GM10248 (cell line): ENCODE measurements at places on chromosomes 12 and 14.

DNA sequence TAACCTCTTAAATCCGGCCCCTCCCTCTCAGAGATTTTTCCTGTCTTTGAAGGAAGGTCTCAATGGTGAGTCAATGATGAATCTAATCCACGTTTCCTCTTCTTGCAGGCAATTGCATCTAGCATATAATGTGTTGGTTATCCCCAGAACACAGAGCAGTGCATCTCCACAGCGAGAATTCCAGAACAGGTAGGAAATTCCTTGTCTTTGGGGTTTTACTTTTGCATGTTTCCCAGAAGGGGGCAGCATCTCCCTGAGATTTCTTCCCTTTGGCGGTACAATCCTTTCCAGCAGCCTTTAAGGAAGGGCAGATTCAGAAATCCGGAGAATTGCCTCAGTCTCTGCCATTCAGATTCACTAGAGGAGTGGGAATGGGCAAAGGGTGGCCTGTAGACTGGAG, 128.0 kb downstream of the KCNA5 start:
- DNase-seq = no peak

- DNase-seq = no peak
Observed at GRCh38 chr12:115672086-115672485, 605.4 kb downstream of the MED13L start.

GRCh38 chr12:31008241-31008761, 65.4 kb upstream of the DDX11 start:
- no peak for DNase-seq

DNA sequence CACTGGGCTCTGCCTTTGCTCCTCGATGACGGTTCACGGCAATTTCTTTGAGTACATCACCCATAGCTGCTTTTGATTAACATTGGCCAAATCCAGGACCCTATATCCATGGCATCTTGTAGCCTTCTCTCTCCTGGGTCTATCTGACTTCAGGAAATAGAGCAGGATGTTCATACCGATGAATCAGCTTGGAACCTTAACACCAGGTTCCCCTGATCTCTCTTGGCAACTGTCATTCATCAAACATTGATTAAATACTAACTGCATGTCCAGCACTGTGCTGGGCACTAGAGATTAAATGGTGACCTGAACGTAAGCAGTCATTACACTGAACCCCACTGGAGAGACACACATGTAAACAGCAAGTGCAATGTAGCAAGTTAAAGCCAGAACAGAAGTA, 77.0 kb upstream of the MED13L start:
- no peak for DNase-seq

GRCh38 chr14:49550286-49551184, 35.6 kb downstream of the RPS29 start:
- no peak for DNase-seq

GRCh38 chr12:121580959-121581685, at the start of gene KDM2B:
Gene KDM2B, minus strand, starts transcription at chr12:121581023. Its CDS starts 112 bp downstream, at chr12:121580911.
- no peak for DNase-seq

DNA sequence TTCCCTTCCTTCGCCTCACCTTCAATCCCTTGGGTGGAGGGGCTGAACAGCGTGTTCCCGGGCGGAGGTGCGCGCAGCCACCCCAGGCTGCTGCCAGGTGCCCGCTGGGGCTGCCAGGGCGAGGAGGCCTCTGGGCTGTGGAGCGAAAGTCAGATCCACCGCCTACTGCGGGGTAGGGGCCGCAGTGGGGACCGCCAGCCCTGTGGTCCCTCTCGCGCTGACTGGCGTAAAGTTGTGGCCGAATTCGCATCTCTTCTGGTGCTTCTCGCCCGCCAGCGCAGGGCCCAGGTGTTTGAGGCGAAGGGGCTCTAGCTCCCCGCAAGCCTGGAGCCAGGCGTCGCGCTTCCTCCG, 6.9 kb upstream of the HOXC4 start:
- DNase-seq = no peak

DNA sequence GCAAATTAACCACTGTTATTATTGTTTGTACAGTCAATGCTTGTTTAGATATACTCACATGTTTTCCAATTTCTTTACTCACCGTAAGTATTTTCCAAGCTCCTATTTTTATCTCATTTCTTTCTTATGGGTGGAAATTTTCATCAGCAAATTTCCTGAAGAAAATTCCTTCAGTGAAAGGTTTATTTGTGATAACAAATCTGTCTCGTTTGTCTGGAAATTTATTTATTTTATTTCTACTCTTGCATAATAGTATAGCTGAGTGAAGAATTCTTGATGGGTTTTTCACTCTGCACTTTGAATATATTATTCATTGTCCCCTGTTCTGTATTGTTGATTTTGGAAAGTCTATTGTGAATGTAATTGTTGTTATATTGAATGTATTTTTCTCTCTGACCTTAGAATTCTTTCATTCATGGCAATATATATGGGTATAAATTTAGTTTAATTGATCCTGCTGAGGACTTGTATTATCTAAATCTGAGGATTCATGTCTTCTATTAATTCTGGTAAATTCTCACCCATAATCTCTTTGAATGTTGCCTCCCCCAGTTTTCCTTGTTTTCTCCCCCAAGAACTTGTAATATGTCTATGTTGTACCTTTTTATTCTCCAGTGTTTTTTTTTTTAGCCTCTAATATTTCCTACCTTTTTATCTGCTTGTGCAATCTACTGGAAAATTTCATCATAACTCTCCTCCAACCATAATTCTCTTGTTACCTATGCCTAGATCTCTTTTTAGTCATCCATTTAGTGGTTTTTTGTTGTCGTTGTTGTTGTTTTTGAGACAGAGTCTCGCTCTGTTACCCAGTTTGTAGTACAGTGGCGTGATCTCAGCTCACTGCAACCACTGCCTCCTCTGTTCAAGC, 21.6 kb upstream of the HOXC13 start:
- no peak for DNase-seq

GRCh38 chr14:105854600-105855245, 328.3 kb downstream of the TMEM121 start:
- no peak for DNase-seq

GRCh38 chr14:77799863-77800730, at the start of gene ADCK1:
Gene ADCK1, plus strand, starts transcription at chr14:77800109. Its CDS starts 18,870 bp downstream, at chr14:77818979.
- peak; percentile 90 for DNase-seq

- DNase-seq = no peak
Observed at GRCh38 chr12:2457933-2458414, 336.8 kb upstream of the FKBP4 start.

DNA sequence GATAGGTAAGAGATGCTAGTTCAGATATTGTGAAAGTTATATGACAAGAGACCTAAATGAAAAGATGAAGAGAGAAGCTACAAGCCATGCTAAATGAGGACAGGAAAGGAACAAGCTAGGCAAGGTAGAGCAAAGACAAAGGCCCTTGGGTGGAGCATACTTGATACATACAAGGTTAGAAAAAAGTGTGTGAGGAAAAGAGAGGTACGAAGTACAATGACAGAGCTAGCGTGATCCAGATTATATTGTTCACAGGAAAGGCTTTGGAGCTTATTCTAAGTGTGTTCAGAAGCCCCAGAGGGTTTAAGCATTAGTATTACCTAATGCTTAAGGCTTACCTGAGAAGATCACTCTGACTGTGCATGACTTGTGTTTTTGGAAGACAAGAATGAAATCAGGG, 75.0 kb downstream of the SLCO1B3 start:
- DNase-seq = no peak

DNA sequence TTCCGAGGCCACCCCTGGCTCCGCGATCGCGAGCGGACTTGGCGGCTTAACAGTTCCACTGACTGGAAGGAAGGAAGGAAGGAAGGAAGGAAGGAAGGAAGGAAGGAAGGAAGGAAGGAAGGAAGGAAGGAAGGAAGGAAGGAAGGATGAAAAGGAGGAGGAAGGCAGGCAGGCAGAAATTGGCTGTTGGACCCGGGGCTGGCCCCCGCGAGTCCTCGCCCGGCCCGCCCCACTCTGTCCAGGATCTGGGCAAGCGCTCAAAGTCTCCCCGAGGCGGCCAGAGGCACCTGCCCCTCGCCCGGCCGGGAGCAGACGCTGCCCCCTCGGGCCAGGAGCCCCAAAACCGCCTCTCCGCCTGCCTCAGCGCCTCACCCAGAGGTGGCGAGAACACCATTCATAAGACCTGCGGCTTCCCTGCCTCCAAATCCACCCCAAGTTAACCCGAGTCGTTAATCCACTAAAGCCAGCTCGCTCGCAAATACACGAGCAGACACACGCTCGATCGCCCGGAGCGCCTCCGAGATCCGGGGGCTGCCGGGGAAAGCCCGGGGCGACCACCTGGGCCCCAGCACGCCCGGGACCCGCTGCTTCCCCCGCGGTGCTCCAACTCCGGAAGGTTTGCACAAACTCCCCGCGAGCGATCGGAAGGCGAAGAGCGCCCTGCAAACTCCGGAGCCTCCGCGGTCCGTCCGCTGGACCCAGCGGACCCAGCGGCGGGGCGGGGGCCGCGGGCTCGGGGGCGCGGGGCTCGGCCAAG, 844 bp downstream of the DPF3 start:
- DNase-seq = peak; percentile 45

- DNase-seq = no peak
Observed at GRCh38 chr14:96237641-96238040, 18.4 kb upstream of the BDKRB1 start.
